ENCODE measurements at places on chromosomes 7 and 10.

- DNase-seq, result no peak
Measured at GRCh38 chr7:131900785-131901287, 344.4 kb upstream of the PODXL start.

DNA sequence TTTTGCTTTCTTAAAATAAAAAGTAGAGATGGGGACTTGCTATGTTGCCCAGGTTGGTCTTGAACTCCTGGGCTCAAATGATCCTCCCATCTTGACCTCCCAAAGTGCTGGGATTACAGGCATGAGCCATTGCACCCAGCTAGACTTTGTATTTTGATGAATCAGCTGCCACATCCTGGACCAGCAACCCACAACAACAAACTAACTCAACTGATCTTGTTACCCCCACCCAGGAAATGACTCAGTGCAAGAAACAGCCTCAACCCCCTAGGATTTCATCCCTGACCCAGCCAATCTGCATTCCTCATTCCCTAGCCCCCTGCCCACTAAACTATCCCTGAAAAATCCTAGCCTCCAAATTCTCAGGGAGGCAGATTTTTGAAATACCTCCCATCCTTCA lies 123.8 kb downstream of the IPMK start:
- DNase-seq, result no peak

GRCh38 chr7:2195400-2196246 lies 37.1 kb downstream of the MAD1L1 start:
- peak; percentile 18 for DNase-seq

- DNase-seq, result no peak
Measured at GRCh38 chr10:122490786-122491680, 29.7 kb downstream of the HTRA1 start.

DNA sequence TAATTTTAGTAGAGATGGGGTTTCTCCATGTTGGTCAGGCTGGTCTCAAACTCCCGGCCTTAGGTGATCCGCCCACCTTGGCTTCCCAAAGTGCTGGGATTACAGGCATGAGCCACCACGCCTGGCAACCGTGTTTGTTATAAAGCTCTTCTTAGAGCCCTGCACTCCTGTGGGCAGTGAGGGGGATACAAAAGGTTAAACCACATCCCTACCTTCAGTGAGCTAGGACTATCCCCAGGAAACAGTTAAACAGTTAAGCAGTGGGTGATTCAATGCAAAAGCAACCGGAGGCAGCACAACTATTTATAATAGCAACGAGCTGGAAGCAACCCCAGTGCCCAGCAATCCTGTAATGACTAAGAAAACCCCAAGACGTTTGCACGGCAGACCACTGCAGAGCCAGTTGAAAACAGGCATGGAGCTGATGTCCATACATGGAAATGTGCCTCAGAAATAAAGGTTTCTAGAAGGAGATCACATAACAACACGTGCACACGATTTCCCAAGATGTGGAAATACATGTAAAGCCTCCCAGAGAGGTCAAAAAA lies 107.2 kb upstream of the LYZL2 start:
- DNase-seq, result no peak

DNA sequence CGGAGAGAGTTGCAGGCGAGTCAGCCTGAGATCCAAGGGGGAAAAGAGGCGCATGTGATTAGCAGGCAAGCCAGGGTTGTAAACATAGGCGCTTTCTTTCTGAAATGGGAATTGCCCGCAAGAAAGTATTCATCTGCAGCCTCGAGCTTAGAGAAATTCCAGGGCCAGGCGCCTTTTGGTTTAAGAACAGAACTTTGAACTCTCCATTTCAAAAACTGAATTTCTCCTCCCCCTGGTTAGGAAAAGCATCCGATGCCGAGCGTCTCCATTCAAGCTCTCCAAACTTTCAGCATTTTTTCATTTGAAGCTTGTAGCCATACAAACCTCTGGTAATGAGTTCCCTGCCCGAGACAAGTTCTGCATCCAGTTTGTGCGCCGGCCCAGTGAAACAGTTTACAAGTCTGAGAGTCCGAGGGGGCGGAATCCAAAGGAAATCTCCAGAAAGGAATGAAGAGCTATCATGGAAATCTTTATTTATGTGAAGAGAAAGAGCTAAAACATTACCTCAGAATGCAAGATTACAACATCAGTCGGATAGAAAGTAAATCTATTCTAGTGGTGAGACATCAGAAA lies 69.9 kb downstream of the FAM204A start:
- DNase-seq, result no peak

DNA sequence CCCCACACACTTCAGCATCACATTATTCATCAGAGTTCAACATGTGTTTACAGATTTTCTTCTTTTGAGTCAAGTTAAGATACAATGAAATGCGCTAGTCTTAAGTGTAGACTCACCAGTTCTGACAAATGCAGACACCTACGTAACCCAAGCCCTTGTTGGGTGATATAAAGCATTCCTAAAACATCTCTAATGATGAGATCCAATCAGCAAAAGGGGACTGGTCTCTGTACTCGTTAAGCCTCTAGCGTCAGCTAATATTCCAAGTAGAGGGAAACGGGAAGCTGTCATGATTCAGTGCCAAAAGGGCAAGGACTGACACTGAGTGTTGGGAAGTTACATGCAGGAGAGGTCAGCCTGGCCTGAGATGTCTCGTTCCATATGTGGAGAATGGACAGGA lies 38.7 kb upstream of the TRIL start:
- no peak for DNase-seq

GRCh38 chr10:5314840-5315239 lies 49.9 kb upstream of the UCN3 start:
- peak; percentile 30 for DNase-seq

GRCh38 chr10:103783681-103784080 lies 71.7 kb downstream of the SH3PXD2A start:
- no peak for DNase-seq

- no peak for DNase-seq
Measured at GRCh38 chr7:33630359-33630758, 275.0 kb upstream of the BMPER start.

DNA sequence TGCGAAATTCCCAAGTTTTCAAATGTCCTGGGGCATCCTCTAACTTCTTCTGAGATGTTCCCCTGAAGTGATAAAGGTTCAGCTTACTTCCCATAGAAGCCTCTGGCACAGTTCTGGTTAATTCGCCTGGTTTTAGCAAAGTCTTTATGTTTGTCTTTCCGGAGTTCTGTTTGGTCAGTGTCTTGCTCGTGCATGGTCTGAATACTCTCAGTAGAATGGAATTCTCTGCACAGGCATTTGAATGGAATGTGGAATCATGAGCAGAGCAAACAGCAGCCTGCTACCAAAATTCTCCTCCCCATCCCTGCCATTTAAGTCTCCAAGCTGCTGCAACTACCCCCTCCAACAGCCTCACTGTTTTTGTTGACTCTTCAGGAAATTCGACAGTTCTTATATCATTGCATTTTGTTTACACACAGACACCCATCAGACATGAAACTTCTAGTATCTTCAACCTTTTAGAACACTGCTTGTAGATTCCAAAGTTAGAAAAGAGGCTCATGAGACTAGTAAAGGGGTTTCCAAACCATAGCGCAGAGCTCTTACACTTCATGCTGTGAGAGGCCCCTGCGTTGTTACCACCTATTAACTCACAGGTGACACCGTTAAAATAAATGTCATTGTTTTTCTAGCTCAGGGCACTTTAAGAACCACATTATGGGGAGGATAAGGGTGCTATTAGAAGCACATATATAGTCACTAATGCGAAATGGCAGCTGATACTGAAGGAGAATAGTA lies 129.7 kb downstream of the PLCE1 start:
- peak; percentile 42 for DNase-seq

DNA sequence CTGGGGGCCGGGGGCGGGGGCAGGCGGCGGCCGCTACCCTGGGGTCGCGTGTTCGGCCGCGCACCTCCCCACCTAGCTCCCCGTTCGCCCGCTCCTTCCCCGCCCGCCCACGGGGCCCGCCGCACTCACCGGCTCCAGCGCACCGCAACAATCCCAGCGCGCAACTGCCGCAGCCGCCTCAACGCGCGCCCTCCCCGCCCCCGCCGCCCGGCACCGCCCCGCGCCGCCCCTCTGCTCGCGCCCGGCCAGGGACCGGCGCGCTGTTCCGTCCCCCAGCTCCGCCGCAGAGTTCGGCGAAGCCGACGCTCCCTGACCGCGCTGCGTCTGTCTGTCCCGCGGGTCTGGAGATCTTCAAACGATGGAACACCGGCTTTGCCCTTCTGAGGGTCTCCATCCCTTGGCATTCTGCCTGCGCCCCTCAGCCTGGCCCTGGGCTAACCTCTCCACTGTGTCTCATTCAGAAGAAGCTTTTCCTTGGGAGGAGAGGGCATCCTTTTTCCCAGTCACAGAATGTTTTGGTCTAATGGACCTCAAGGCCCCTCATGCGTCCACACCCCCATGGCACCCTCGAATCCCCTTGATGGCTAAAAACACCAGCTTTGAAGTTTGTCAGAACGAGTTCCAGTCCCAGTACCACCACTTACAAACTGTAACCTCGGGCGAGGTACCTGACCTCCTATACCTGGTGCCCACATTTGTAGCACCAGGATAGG lies at the start of gene NT5C2:
Gene NT5C2 (minus strand): TSS at position 166 of the 713 bp plus-strand sequence. CDS start 18,314 bp downstream, outside the sequence.
- DNase-seq, result peak; percentile 71

DNA sequence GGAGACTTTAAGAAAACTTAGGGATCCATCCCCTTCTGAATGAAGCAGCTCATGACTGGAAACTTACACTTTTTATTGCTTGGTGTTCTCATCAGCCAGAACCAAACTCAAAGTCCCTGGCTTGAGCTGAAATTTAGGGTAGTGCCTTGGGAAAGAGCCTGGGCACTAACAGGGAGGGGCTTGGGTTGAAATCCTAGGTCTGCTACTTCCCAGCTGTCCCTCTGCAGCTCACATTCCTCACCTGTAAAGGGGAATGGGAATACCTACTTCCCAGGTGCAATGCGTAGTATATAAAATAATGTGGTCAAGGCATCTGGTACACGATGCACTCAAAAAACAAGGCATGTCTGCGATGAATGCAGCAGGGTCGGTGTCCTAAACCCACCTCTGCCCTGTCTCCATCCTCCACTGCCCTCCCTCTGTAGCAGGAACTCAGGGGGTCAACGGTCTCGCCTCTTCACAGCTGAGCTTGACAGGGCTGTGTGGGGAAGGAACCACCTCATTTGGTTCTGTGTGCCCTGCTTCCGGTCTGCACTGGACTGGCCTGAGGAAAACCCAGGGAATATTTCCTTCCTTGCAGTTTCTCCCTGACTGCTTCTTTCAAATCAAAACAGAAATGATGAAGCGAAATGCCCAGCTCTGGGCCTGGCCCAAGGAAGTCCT lies 80.0 kb downstream of the COBL start:
- no peak for DNase-seq

- DNase-seq, result no peak
Measured at GRCh38 chr10:76657337-76658012, 980.1 kb downstream of the KCNMA1 start.

GRCh38 chr10:120788771-120789170 lies 62.4 kb upstream of the WDR11 start:
- no peak for DNase-seq

GRCh38 chr7:4818000-4818794 lies 42.8 kb downstream of the AP5Z1 start:
- no peak for DNase-seq
